CD4-positive, alpha-beta T cell treated with Interleukin-4 for 1 hour (primary cell): ENCODE measurements at places on chromosomes 12 and 14.

DNA sequence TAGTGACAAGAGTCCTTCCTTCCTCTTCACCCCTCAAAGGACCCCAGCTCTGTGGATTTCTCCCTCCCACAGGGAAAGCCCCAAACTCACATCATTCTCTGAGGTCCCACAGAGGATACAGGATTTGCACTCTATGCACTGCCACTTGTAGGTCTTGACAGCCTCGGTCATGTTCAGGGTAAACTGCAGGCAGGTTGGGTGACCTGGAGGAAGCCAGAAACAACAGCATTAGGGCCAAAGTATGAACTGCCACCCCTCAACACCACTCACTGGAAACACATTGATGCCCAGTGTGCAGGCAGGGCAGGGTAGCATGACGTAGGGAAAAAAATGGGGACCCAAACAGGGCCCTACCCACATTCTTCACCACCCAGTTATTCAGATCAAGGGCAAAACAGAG lies 264.4 kb downstream of the DPF3 start:
- no peak for DNase-seq

- no peak for DNase-seq
Observed at GRCh38 chr12:94714378-94715114, 64.2 kb upstream of the TMCC3 start.

- no peak for DNase-seq
Observed at GRCh38 chr12:67364228-67364627, 95.1 kb downstream of the CAND1 start.

GRCh38 chr12:88011755-88012154 lies 17.4 kb downstream of the C12orf50 start:
- no peak for DNase-seq

GRCh38 chr14:71693381-71693780 lies 238.8 kb upstream of the RGS6 start:
- no peak for DNase-seq

GRCh38 chr14:53330441-53330840 lies 177.3 kb upstream of the DDHD1 start:
- no peak for DNase-seq

DNA sequence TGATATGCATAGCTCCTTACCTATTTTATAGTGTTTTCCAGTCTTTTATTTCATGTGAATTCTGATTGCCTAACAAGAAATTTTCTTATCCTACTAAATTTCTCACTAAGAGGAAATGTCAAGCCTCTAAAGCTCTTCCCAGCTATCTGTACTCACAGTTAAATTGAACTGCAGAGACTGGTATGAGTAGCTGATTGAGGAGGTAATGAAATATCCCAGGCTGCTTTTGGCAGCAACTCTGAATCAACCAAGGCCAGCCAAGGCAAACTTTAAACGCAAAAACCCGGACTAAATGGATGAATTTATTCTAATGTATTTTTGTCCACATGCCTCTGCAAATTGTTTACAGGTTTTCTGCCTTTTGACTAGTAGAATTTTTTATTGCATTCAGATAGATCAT lies 119.1 kb upstream of the PMCH start:
- no peak for DNase-seq

DNA sequence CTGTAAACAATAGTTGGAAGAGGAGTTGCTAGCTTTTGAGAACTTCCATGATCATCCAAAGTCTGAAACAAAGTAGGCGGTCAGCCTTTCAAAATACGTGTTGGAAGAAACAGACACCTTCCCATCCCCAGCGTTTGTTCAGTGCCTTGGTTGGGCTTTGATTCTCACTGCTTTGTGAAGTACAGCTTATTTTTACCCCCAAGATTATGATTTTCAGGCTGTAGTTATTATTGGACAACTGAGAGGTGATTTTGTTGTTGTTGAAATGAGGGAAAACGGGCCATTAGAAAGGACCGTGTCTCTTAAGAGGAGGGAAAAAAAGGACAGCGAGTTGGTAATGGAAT lies 921 bp upstream of the CEP83 start:
- no peak for DNase-seq

GRCh38 chr12:31321897-31322228 lies 4.1 kb downstream of the SINHCAF start:
- no peak for DNase-seq

DNA sequence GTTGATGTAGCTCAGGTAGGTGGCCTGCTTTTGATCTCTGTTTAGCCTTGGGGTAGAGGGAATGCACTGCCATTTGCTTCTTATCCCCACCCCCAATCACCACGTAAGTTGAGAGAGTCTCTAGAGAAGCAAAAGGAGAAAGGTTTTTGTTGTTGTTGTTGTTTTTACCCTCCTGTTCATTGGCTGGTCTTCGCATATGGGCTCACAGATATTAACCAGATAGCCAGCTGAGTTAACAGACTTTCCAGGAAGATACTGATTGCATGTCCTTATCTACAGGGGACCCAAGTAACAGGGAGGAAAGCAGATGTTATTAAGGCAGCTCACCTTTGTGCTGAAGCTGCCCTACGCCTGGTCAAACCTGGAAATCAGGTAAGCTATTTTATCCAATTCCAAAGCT lies 2.9 kb downstream of the PA2G4 start:
- no peak for DNase-seq

GRCh38 chr12:82644896-82645295 lies 41.8 kb upstream of the TMTC2 start:
- no peak for DNase-seq

DNA sequence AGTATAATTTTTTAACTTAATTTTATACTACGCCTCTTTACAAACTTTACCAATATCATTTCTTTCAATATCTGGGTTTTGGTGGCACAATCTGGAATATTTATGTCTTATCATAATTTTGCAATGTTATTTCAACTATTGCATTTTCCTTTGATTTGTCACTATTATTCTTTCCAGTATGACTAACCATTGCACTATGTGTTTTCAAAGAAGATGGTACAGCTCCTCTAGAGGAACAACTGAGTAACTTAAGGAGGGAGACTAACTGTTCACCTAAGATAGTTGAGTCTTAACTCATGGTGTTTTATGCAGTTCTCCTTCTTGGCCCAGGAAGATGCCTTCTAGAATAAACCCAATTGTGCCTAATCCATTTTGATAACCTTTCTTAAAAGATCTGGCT lies 60.5 kb upstream of the KIF21A start:
- no peak for DNase-seq
